Retina (tissue), 1 donor: ENCODE measurements at places on chromosomes 13 and 19.
A peak's percentile ranks its signal among the peaks of the same experiment; 100 is the strongest.

DNA sequence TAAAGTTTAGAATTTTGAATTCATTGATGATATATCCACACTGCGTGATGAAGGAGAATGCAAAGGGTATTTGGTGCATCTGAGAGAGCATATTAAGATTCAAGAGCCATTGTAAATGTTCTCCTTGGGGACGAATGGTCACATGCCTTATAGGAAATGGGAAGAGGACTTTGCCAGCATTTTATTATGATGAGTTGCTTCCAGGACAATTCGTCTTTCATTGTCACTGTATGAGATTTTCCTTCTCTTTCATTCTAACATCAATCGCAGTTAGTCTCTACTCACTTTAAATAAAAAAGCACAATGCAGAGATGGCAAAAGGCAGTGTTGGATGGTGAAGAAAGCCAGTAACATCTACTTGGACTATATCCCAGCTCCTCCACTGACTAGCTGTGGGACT, 21.4 kb downstream of the WDFY2 start:
- DNase-seq: no peak

DNA sequence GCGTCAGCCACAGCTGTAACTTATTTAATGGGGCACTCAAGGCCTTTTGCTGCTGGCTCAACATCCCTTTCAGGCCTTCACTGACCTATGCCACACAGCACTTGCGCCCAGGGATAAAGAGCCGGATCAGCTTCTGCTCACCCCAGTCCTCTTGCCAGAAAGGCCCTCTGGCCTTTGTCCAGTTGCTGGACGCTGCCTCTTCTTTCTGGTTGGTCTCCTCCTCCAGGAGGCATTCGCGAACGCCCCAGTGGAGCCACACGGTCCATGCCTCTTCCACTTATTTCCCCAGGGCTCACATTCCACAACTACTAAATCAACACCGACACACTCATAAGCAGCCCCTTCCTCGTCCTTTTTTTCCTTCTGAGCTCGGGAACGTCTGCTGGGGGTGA, 3.7 kb upstream of the ZNF329 start:
- no peak for DNase-seq

DNA sequence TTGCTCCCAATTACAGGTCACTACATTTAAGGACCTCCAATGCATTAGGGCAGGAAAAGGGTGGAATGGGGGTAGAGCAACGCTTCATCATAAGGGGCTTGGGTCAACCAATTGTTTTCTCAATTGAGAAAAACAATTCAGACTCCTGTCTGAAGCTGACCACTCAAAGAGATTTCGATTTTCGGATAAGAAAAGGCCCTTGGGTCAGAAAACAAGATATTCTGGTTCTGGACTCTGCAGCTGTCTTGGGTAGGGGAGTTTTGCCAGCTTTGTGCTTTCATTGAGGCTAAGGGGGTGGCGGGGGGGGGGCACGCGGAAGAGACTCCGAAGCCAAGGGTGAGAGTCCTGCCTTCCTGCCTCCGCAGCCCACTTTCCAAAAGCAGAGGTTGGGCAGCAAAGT, 4.8 kb upstream of the ZNF98 start:
- no peak for DNase-seq

- DNase-seq: no peak
Measured at GRCh38 chr19:16849168-16849567, 20.0 kb downstream of the SIN3B start.

DNA sequence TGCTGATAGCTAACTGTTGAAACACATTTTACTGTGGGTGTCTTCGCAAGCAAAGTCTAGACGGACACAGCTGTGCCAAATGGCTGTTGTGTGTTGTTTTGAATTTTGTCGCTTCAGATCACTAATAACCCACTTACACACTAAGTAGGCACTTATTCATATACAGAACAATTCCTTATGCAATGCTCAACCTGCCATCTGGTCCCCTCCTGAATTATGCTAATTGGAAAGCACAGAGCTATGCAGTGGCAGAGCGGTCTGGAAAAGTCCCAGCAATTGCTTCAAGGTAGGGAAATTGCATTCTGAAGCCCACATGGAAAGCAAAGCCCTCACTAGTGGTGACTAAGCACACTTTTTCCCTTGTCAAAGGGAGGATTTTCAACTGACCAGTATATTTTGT, 69.9 kb downstream of the C13orf42 start:
- DNase-seq: peak; percentile 36

DNA sequence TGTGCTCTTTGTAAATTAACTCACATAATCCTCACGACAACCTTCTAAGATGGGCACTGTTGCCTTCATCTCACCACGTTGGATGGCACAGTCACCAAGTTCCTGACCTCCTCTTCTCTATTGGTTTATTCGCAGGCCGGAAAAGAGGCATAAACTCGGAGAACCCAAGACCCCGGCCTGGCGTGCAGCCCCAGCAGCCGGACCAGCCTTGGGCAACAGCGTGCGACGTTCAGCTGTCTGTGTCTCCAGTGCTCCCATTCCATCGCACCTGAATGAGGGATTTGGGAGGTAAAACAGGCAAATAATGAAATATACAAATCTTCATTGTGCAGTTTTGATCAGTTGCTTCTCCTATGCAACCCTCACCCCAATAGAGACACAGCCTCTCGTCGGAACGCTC, 34.5 kb upstream of the GAS6 start:
- DNase-seq: no peak

GRCh38 chr19:2381148-2381820, 21.2 kb downstream of the TMPRSS9 start:
- DNase-seq: peak; percentile 88

GRCh38 chr13:41054212-41054877, 7.0 kb upstream of the WBP4 start:
- DNase-seq: peak; percentile 20

DNA sequence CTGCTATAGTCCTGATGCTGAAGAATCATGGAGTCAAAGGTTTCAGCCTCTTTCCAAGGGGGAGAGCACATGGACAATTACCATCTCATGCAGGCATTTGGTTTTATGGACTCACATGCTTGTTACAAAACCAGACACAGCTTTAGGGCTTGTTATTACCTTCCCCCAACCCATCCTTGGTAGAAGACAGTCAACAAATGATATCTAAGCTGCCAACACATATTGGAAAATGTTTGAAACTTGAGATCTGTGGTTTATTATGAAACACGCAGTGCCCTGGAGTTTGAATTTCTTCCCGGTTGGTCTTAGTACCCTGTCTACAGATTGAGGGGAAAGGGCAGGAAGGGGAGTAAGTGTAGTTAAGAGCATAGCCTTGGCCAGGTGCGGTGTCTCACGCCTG, 12.5 kb upstream of the CYP2A6 start:
- no peak for DNase-seq

DNA sequence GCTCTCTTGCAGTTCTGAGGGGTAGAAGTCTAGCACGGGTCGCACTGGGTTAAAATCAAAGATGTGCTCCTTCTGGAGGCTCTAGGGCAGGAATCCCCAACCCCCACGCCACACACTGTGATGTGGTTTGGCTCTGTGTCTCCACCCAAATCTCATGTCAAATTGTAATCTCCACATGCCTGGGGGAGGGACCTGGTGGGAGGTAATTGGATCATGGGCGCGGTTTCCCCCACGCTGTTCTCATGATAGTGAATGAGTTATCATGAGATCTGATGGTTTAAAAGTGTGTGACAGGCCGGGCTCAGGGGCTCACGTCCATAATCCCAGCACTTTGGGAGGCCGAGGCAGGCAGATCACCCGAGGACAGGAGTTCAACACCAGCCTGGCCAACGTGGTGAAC, 26.6 kb upstream of the CALM3 start:
- peak; percentile 24 for DNase-seq

- DNase-seq: peak; percentile 25
Measured at GRCh38 chr13:106100171-106100919, 435.1 kb downstream of the EFNB2 start.

- DNase-seq: no peak
Measured at GRCh38 chr19:58181902-58182576, 822 bp upstream of the ZNF274 start.

DNA sequence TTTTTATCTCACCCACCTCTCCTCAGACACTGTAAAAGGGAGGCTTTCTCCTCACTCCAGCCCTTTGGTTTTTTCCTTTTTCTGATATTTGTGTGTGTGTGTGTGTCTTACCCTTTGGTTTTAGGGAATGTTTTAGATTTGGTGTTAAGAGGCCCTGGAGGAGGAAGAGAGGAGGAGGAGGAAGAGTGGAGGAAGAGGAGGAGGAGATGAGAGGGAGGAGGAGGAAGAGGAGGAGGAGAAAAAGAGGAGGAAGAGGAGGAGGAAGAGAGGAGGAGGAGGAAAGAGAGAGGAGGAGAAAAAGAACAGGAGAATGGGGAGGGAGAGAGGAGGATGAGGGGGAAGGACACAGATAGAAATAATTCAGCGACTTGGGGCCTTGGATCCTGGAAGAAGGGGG, 10.5 kb downstream of the KLHL26 start:
- no peak for DNase-seq

GRCh38 chr13:96178759-96179158, 88.9 kb downstream of the HS6ST3 start:
- DNase-seq: no peak

- DNase-seq: no peak
Measured at GRCh38 chr13:90950160-90950559, 397.3 kb upstream of the MIR17HG start.
